ENCODE measurements at places on chromosomes 6 and 20. TPM values are rescaled to one million over a fixed set of nuclear protein-coding genes. Genes with fewer than 3 reads are reported as not detected.

Gene IP6K3
- total RNA-seq: 0.46 TPM

Gene SSTR4
- not detected for total RNA-seq

Gene GHRH
- 0.68 TPM for total RNA-seq

Gene SNAP25
- 0.13 TPM for total RNA-seq

Gene WFDC13
- not detected for total RNA-seq

Gene WFDC12
- total RNA-seq: not detected

Gene LHFPL5
- total RNA-seq: not detected

Gene CLDN20
- total RNA-seq: not detected

Gene NCOA3
- 22.3 TPM for total RNA-seq

Gene RBPJL
- not detected for total RNA-seq

Gene ARFGAP1
- 111 TPM for total RNA-seq

Gene RIPOR3
- total RNA-seq: 0.48 TPM

Gene ZBP1
- not detected for total RNA-seq

Gene TNXB
- total RNA-seq: 5.0 TPM

All from H9 (cell line).